ENCODE measurements at places on chromosomes 12 and 14.

GRCh38 chr14:96084796-96085195 lies 45.6 kb downstream of the C14orf132 start:
- no peak for DNase-seq

- no peak for DNase-seq
Observed at GRCh38 chr12:74732826-74733225, 195.2 kb downstream of the ATXN7L3B start.

DNA sequence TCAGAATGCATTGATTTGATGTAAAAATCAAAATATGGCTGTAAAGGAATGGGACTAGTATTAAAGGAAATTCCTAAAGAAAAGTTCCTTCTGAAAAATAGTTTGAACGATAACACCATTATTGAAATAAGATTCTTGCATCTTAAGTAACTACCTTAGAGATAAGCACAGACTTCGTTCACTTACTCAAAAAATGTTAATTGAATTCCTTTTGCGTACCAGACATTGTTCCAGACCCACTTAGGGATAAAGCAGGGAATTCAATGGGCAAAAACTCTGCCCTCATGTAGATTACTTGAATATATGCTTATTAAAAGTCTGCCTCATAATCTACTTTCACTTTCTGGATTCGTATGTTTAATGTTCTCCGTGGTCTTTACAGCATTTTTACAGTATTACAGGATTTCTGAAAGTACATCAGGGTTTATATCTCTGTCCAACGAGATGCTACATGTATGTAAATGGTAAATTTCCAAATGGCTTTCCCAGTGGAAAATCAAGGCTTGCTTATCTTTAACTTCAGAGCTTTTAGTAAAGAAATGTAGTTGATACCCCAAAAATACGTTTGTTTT lies 213.7 kb downstream of the GXYLT1 start:
- no peak for DNase-seq

DNA sequence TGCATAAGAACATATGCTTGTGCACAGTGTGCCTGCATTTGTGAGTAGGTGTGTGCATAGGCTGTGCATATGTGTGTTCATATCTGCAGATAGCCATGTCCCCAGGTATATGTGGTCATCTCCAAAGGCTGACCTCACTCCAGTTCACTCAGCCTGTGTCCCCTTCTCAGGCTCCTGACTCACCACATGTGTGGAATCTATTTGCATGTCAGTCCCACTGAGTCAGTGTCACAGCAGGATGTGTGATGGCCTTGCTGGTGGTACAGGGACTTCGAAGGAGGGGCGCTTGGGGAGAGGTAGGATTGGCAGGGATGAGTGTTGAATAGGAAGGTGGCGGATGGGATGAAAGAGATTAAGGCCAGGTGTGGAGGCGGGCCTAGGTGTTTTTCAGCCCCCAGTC lies 35.5 kb downstream of the KRT80 start:
- DNase-seq = no peak

GRCh38 chr14:44170101-44170500 lies 337.0 kb downstream of the FSCB start:
- no peak for DNase-seq

DNA sequence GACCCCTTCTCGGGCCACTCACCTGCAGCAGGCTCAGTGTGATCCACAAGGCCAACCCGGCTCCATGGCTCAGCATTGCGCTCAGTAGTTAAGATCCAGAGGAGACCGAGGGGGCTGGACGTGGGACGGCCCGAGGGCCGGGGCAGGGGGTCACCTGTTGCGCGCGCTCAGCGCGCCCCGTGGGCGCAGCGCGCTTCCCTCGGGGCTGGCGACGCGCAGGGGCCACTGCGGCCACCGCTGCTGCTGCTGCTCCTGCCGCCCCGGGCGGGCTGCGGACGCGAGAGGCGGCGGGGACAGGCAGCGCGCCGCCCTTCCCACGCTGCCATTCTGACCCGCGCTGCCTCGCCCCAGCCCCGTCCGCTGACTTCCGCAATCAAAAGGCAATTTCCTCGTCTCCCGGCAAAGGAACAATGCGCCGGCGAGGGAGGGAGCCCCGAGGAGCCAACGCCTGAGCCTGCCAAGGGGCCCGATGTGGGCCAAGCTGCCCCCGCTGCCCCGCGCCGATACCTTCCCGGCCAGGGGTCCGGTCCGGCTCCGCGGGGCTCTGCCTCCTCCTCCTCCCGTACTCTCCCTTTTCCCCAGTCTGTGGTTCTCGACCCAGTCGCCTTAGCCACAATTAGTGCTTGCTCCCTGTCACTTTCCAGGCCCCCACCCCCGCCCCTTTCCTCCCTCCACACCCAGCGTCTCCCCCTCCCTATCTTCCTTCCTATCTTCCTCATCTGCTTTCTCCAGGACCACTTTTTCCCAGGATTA lies 27.3 kb downstream of the PTPRB start:
- no peak for DNase-seq

- no peak for DNase-seq
Observed at GRCh38 chr14:69629225-69630127, 18.1 kb downstream of the SUSD6 start.

DNA sequence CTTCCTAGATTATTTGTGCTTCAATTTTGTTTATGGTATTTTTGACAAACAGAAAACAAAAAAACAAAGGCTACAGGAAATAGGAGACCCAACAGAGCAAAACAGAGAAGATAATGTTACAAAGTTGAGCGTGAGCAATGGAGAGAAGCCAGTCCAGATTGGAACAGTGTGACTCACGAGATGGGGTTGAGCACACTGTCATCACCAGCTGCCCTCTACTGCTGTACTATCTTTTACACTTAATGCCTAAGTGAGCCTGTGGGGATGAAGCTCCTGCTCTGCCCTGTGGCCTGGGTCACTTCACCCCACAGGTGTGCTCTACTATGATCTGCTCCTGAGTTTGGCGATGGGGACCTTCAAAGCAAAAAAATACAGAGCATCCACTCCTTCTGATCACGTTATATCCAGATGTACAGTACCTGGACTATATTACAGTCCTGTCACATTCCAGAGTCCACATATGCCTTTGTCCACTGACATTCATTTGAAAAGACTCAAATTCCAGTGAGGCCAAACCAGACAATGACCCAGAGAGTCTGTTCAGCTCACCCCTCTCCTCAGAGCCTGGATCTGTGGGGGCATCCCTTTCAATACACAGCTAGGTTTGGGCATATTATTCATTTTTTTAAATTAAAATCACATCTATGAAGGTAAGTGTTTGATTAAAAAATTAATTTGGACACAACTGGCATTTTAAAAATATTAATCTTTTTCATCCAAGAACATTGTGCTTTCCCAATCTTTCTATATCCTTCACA lies 4.4 kb downstream of the IPO8 start:
- DNase-seq = no peak

- no peak for DNase-seq
Observed at GRCh38 chr14:101539880-101540279, 21.4 kb upstream of the DIO3 start.

DNA sequence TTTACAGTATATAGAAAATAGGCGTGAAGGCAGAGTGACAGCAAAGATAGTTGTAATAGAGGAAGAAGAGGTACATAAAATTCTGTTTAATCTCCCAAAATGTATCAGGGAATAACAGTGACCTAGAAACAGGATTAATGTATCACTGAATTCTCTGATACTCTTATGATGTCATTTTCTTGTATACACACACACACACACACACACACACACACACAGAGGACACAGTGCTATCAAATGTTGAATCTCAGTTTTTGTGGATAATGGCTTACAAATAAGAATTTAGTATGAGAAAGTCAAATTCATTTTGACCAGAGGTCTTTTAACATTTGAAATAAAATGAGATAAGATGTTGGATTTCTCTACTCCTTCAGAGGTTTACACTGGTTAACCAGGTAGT lies 4.3 kb upstream of the LRIG3 start:
- no peak for DNase-seq

GRCh38 chr12:99453836-99454538 lies 193.6 kb upstream of the GARIN6 start:
- DNase-seq = no peak

- peak; percentile 1 for DNase-seq
Observed at GRCh38 chr14:37172024-37172869, at the start of gene SLC25A21. SLC25A21 (minus strand) TSS chr14:37172606.

DNA sequence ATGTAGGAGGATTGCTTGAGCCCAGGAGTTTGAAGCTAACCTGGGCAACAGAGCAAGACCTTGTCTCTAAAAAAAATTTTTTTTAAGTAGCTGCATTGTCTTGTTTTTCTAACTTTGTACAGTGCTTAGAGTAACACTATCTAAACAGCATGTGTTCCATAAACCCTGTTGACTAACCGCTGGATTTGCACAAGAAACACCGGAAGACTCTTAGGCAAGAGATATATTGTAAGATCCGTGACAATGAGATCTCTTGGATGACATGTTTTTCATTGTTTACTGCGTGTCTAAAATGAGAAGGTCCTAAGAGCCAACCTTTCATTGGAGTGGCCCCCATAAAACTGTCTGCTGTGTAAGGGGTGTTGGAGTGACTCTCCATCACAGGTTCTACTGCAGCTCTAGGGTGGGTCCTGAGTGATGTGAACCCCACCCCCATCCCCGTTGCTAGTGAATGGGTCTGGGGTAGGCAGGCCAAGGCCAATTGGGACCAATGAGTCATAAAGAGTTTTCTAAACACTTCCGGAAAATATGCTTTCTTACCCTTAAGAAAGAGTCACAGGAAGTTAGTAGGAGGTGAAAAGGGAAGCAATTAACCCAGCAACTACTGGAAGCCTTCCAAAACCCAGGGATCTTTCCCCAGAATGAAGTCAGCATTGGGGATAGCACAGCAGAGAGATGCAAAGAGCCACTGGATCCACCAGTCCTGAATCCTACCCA lies 24.3 kb upstream of the PCNX1 start:
- no peak for DNase-seq

GRCh38 chr12:55636116-55636655 lies 506 bp upstream of the OR10P1 start:
- no peak for DNase-seq

DNA sequence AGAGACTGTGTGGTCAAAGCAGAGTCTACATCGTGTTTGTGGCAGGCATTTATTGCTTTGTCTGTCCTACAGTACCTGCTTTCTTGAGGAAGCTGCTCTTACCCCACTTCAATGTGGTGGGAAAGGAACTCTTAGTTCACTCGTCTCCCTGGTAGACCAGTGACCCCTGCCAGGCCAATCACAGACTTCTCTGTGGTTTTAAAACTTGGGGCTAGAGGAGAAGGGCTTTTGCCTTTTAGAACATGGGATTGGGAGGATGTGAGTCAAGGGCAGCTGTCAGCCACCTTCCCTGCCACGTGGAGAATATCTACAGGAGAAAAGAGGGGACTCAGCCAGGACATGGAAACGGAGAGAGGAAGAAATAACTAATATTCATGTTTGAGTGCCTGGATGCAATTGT lies 36.8 kb upstream of the TMED10 start:
- no peak for DNase-seq

GRCh38 chr12:47202176-47202575 lies 122.4 kb upstream of the AMIGO2 start:
- DNase-seq = no peak

GRCh38 chr14:101980700-101981099 lies 16.3 kb downstream of the DYNC1H1 start:
- DNase-seq = no peak

DNA sequence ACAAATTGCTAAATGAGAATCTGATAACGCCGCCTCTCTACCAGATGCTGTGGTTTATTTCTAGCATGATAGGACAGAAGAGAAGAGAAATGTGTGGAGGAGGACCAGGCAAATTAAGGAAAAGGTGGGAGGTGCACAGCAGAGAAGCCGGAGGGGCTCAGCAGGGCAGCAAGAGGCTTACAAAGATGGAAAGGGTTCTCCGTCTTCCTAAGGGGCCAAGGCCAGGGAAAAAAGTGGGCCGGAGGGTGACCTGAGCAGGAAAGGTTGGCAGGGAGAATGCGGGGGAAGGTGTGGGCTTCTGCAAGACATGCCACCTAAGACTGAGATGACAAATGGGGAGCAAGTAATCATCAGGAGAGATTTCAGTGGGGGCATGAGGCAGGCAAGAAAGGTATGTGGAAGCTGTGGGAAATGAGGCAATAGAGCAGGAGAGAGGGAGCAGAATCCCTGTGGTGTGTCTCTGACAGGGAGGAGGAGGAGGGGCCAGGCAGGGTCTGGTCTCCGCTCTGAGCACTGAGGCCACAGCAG lies 18.7 kb downstream of the MANSC1 start:
- DNase-seq = no peak

GRCh38 chr12:104933128-104933527 lies 25.0 kb downstream of the SLC41A2 start:
- DNase-seq = no peak
